Activated naive CD4-positive, alpha-beta T cell treated with anti-CD3 and anti-CD28 coated beads for 36 hours (primary cell): ENCODE measurements at places on chromosomes 1 and 21. TPM values are rescaled to one million over a fixed set of nuclear protein-coding genes. Genes with fewer than 3 reads are reported as not detected.

Gene FLG2
- not detected for total RNA-seq

Gene CRYZ
- 11.3 TPM for total RNA-seq

Gene SAMSN1
- total RNA-seq, result 43.0 TPM

Gene CFHR1
- total RNA-seq, result not detected

Gene KCNN3
- 0.25 TPM for total RNA-seq

Gene CCDC28B
- total RNA-seq, result 14.8 TPM

Gene MAP7D1
- total RNA-seq, result 106 TPM

Gene FAM43B
- not detected for total RNA-seq

Gene MYOG
- total RNA-seq, result not detected

Gene WNT3A
- not detected for total RNA-seq

GRCh38 chr1:87179076-87179810, 149.4 kb upstream of the LMO4 start:
- H3K4me1 ChIP-seq, result no peaks in the 10 kb centered on the region
- H3K36me3 ChIP-seq, result no peaks in the 10 kb centered on the region

GRCh38 chr1:203512848-203513584, 19.1 kb downstream of the OPTC start:
- no peaks in the 10 kb centered on the region for H3K27me3 ChIP-seq
- peak; percentile 83 for DNase-seq
- peak overlapping the region; percentile 82 for H3K27ac ChIP-seq
- no peaks in the 10 kb centered on the region for H3K36me3 ChIP-seq
- H3K4me3 ChIP-seq, result peak overlapping the region; percentile 42

- peaks cover under 1% of the 10 kb centered on the region for H3K36me3 ChIP-seq
- DNase-seq, result no peak
- H3K27ac ChIP-seq, result no peak overlapping the region
- H3K4me1 ChIP-seq, result peaks cover 5% of the 10 kb centered on the region
- H3K27me3 ChIP-seq, result no peaks in the 10 kb centered on the region
Observed at GRCh38 chr1:59318271-59318860, 21.5 kb downstream of the FGGY start.

GRCh38 chr1:34926156-34926555, 3.3 kb downstream of the DLGAP3 start:
- peaks cover 7% of the 10 kb centered on the region for H3K4me1 ChIP-seq
- peaks cover 79% of the 10 kb centered on the region for H3K27me3 ChIP-seq

GRCh38 chr1:8476006-8476405, 158.1 kb downstream of the SLC45A1 start:
- H3K36me3 ChIP-seq, result no peaks in the 10 kb centered on the region
- peaks cover 59% of the 10 kb centered on the region for H3K4me1 ChIP-seq
- DNase-seq, result no peak
- H3K4me3 ChIP-seq, result no peak overlapping the region
- no peaks in the 10 kb centered on the region for H3K27me3 ChIP-seq
- H3K27ac ChIP-seq, result no peak overlapping the region

- H3K4me3 ChIP-seq, result no peak overlapping the region
- no peak overlapping the region for H3K27ac ChIP-seq
- DNase-seq, result no peak
- no peaks in the 10 kb centered on the region for H3K4me1 ChIP-seq
- H3K36me3 ChIP-seq, result no peaks in the 10 kb centered on the region
Observed at GRCh38 chr1:243898278-243898677, 48.2 kb upstream of the AKT3 start.

- H3K27ac ChIP-seq, result no peak overlapping the region
- DNase-seq, result no peak
- H3K4me3 ChIP-seq, result no peak overlapping the region
- peaks cover 11% of the 10 kb centered on the region for H3K27me3 ChIP-seq
- H3K36me3 ChIP-seq, result no peaks in the 10 kb centered on the region
Observed at GRCh38 chr1:4308806-4309205, 345.6 kb upstream of the AJAP1 start.

DNA sequence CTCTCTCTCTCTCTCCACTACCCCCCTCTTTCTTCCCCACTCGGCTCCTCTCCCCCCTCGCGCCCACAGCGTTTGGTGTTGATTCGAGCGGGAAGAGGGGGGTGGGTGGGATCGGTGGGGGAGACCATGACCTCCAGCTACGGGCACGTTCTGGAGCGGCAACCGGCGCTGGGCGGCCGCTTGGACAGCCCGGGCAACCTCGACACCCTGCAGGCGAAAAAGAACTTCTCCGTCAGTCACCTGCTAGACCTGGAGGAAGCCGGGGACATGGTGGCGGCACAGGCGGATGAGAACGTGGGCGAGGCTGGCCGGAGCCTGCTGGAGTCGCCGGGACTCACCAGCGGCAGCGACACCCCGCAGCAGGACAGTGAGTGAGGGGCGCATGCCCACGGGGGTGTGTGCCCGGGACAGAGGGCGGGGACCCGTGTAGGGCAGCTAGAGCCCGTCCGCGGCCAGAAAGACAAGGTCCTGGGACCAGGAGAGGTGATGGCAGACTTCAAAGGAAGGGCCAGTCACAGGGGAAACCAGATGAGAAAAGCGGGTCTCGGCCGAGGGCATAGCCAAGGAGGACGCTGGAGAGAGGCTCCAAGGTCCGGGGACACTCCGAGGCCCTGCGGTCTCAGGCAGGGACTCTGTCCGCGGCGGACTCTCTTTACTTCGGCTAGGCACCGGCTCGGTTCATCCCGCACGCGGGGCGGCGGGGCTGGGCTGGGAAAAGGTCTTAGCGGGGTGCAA, at the start of gene PRRX1:
PRRX1 (plus strand) TSS at position 39 of the 735 bp plus-strand sequence; CDS start at position 127, 88 bp downstream.
- H3K4me3 ChIP-seq, result peak within 1 kb of the TSS; percentile 41

- no peaks in the 10 kb centered on the region for H3K4me1 ChIP-seq
- H3K27me3 ChIP-seq, result peaks cover 5% of the 10 kb centered on the region
- no peaks in the 10 kb centered on the region for H3K36me3 ChIP-seq
- no peak overlapping the region for H3K4me3 ChIP-seq
Observed at GRCh38 chr1:221165839-221166500, 286.7 kb downstream of the HLX start.

GRCh38 chr1:211037095-211037494, 96.9 kb downstream of the KCNH1 start:
- no peak overlapping the region for H3K4me3 ChIP-seq
- no peaks in the 10 kb centered on the region for H3K4me1 ChIP-seq
- H3K36me3 ChIP-seq, result no peaks in the 10 kb centered on the region
- H3K27ac ChIP-seq, result no peak overlapping the region
- H3K27me3 ChIP-seq, result peaks cover 13% of the 10 kb centered on the region

DNA sequence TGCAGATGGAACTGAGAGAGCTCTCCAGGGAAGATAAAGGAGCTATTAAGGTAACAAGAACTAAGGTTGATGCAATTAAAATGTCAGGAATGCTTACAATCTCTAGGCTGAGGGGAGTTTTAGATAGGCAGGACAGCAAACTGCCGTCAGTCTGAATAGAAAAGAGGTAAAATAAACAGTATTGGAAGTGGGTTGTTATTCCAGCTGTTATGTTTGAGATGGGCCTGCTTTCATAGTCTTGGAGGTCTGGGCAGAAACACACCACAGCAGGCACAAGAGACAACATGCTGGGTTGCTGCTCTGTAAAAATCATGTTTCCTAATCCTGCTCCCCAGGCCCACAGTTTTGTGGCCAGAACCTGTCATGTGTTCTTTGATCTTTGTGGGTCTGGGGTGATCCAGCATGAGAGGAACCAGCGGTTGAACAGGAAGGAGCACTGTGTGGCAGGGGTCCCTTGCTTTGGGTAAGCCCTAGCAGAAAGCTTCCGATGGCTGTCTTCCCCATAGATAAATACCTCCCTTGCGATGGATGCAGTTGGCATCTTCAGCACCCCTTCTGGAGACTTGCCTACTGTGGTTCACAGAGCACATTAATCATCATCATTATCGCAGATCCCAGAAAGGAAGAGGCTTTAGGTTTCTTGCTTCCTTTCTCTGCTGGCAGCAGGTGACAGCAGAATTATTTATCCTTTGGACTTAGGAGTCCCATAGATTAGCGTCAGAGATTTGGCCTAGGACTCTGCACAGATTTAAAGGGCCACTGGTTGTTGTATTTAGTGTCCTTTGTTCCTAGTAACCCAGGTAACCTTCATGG, 97.1 kb downstream of the AK5 start:
- H3K4me3 ChIP-seq, result no peak overlapping the region
- H3K27ac ChIP-seq, result no peak overlapping the region
- H3K27me3 ChIP-seq, result no peaks in the 10 kb centered on the region

DNA sequence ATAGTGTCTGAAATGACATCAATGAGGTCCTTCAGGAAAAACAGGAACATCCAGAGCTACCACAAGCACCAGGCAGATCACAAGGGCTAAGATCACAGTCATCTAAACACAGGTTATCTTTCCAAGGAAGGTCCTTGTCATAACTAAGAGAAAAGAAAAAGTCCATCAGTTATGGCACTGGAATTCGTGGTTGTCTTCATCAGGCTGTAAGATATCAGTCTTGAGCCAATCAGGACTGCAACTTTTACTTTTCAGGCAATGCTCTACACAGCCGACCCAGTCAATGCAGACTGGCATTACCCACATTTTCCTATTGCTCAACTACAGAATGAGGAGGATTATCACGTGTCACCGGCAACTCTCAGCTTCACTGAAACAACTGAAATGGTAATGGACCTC, 26.4 kb downstream of the SORT1 start:
- H3K4me1 ChIP-seq, result peaks cover 18% of the 10 kb centered on the region
- no peak overlapping the region for H3K4me3 ChIP-seq
- no peak overlapping the region for H3K27ac ChIP-seq
- peak; percentile 22 for DNase-seq

- H3K36me3 ChIP-seq, result peaks cover 5% of the 10 kb centered on the region
- peak overlapping the region; percentile 80 for H3K4me3 ChIP-seq
- peaks cover 43% of the 10 kb centered on the region for H3K4me1 ChIP-seq
- no peaks in the 10 kb centered on the region for H3K27me3 ChIP-seq
- H3K27ac ChIP-seq, result peak overlapping the region; percentile 99
Observed at GRCh38 chr1:27136236-27136551, 18.7 kb downstream of the SLC9A1 start.

GRCh38 chr1:85628791-85629531, 48.4 kb downstream of the CCN1 start:
- H3K4me3 ChIP-seq, result no peak overlapping the region
- no peaks in the 10 kb centered on the region for H3K27me3 ChIP-seq
- no peak overlapping the region for H3K27ac ChIP-seq
- peaks cover 63% of the 10 kb centered on the region for H3K36me3 ChIP-seq
- H3K4me1 ChIP-seq, result no peaks in the 10 kb centered on the region

DNA sequence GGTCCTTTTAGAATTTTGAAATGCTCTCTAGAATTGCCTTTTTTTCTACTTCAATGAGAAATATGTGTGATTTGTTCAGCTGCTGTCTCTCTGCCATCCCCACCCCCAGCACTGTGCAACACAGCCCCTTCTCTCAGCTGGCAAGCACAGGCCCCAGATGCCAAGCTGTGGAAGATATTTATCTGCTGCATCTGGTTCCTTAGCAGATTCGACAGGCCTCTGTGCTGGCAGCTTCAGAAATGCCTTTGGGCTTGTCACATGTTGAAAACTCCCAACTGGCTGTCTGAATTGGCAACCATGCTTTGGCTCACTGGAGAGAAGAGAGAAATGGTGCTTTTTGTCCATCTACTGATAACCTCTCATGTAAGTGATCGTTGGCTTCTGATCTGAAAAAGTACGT, 206.7 kb upstream of the C1orf87 start:
- H3K4me3 ChIP-seq, result no peak overlapping the region
- H3K36me3 ChIP-seq, result no peaks in the 10 kb centered on the region
- H3K27me3 ChIP-seq, result peaks cover 2% of the 10 kb centered on the region
- H3K4me1 ChIP-seq, result peaks cover 5% of the 10 kb centered on the region
- H3K27ac ChIP-seq, result no peak overlapping the region
- DNase-seq, result no peak

- H3K27me3 ChIP-seq, result no peaks in the 10 kb centered on the region
- DNase-seq, result peak; percentile 88
- H3K4me3 ChIP-seq, result peak overlapping the region; percentile 82
- peak overlapping the region; percentile 93 for H3K27ac ChIP-seq
- H3K36me3 ChIP-seq, result peaks cover 11% of the 10 kb centered on the region
- peaks cover 49% of the 10 kb centered on the region for H3K4me1 ChIP-seq
Observed at GRCh38 chr1:24502065-24502708, 449 bp upstream of the RCAN3 start.

DNA sequence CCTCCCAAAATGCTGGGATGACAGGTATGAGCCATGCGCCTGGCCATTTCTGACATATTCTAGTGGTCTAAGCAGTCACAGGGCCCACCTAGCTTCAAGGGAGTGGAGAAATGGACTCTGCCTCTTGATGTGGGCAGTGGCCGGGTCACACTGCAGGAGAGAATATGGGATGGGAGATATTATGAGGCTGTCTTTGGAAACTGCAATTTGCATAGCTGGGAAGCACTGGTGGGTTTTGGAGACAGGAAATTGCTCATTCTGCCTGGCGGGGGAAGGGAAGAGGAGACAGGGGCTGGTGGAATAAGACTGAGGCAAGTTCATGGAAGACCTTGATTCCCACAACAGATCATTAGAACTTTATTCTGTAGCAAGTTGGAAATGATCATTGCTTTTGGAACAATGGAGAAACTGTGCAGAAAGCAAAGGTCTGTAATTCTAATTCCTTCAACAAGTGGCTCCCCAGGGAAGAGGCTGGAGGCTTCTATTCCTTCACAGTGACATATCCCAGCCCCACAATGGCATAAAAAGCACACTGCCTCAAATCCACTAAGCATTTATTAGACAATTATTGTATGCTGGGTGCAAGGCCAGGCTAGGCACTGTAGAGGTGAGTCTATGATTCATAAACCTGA, 10.5 kb downstream of the NCMAP start:
- no peaks in the 10 kb centered on the region for H3K27me3 ChIP-seq
- DNase-seq, result no peak
- peaks cover 10% of the 10 kb centered on the region for H3K4me1 ChIP-seq
- no peaks in the 10 kb centered on the region for H3K36me3 ChIP-seq
- no peak overlapping the region for H3K27ac ChIP-seq
